ENCODE measurements at places on chromosomes 7 and 10.

GRCh38 chr7:125065001-125065400, 135.4 kb upstream of the POT1 start:
- DNase-seq = no peak

- DNase-seq = no peak
These were observed 212.7 kb downstream of the LRMDA start for GRCh38 chr10:75643944-75644692.

GRCh38 chr7:121547544-121548092, 151.5 kb upstream of the FAM3C start:
- DNase-seq = no peak

DNA sequence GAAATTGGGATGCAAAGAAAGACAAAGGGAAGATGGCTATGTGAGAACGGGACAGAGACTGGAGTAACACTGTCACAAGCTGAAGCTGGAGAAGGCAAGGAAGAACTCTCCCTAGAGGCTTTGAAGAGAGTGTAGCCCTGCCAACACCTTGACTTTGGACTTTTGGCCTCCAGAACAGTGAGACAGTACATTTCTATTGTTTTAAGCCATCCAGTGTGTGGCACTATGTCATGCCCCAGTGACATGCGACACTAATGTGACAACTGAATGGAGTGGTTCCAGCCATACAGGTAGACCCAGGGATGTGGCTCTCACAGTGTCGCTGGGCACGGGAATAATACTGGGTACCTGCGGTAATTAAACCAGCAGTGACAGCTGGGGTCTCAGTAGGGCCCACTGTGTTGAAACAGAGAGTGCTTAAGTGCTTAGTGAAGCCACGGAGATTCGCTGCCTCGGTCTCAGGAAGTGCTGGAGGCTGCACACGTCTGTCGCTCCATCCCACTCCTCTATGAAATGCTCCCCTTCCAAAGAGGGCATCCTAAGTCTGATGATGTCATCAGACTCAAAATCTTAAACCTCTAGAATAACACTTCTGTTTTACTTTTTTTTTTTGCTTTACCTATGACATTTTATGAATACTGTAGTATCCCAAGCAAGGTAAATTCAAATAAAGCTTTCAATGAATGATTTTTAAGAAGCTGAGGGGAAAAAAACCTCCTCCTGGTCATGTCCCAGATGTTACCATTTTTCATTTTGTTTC, 154.6 kb upstream of the RHEB start:
- no peak for DNase-seq

- DNase-seq = no peak
These were observed 7.3 kb upstream of the CABCOCO1 start for GRCh38 chr10:61655335-61655851.

- no peak for DNase-seq
These were observed 33.6 kb downstream of the WASL start for GRCh38 chr7:123715198-123715597.

DNA sequence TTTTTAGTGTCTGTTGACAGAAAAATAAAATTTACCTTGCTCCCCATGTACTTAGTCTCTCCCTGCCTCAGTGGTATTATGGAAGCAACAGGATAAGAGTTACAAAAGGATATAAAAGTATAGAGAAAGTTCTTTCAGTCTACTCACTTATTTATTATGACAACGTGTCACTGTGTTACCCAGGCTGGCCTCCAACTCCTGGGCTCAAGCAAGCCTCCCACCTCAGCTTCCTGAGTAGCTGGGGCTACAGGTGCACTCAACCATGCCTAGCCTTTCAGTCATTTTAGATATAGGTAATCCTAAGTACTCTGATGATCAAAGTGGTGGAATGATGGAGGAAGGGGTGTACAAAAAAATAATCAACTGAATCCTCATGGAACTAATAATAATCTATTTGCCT, 215.2 kb upstream of the MKLN1 start:
- no peak for DNase-seq

DNA sequence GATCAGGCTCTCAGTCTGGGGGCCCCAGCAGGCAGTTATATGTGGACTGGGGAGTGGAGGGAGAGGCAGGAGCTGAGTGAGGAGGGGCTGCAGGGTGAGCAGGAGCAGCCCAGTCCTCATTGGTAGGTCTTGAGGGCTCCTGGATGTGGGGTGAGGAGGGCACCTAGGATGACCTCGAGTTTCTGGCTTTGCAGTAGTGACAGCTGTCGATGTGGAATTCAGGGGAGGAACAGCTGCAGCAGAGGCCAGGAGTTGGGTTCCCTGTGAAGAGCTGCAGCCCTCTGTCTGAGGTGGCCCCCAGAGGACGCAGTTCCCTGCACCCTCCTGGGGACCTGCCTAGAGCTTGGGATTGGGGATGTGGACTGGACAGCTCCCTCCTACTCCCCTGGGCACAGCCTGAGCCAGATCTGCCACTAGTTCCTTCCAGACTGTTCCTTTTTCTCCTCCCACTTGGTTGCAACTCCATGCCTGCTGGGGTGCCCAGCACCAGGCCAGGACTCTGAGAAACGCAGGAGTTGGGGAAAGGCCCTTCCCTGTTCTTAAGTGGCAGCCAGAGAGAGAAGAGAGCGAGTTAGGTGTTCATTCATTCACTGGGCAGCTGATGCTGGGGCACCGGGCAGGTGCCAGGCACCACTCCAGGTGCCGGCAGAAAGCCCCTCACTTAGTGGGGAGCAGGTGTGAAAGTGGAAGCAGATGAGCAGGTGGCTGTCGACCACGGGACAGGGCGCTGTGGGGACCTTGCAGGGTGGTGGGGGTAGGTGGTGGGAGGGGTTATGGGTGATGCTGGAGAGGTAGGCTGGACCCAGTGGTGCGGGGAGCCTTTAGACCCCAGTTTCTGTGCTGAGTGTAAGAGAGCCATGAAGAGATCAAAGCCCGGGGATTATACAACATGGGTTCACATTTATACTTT, 57.9 kb downstream of the PRF1 start:
- no peak for DNase-seq

GRCh38 chr7:139811066-139811465, 18.0 kb upstream of the TBXAS1 start:
- no peak for DNase-seq

GRCh38 chr10:49172061-49172776, 16.0 kb downstream of the TMEM273 start:
- no peak for DNase-seq

DNA sequence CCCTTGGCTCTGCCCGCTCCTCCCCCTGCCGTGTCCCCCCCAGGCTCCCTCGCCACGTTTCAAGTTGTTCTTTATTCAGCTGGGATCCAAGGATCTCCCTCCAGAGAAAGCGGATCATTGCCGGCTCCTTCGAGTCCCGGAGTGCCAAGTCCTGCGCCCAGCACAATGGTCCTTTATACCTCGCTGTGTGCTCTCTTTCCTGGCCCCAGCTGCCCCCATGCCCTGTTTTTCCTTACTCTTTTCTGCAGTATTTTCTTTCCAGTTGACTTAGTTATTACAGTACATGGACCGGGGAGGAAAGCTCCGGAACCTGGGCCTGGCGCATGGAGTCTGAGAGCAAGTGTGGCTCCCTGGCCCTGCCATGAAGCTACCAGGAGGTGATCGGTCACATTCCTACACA, 88.1 kb upstream of the KMT2C start:
- DNase-seq = no peak

GRCh38 chr7:91311839-91312238, 47.6 kb downstream of the FZD1 start:
- no peak for DNase-seq

DNA sequence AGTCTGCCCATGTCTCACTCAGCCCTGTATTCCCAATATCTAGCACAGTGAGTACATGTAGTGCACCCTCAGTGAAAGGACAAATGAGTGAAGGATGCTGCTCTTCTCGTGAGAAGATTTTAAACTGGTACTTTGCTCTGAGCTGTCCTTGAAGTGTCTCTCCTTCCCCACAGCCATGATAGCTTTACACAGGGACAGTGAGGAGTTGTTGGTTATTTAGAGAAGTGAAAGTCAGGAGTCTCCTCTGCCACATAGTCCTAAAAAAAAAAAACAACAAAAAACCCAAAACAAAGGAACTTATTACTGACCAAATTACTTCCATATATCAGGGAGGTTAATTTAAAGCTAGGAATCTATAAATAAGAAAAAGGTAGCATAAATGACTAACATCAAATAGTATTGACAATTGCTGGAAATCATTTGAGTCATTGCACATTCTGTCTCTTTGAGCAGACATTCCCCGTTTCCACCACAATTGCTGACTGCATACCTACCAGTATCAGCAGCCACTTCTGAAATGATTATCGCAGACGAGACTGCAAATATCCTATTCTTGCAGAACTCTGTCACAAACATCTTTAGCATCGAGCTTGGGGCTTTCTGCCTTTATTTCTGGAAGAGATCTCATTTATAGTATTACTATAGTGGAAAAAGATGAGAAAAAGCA, 202.1 kb downstream of the PTEN start:
- DNase-seq = no peak

- DNase-seq = no peak
These were observed 3.2 kb upstream of the OGDH start for GRCh38 chr7:44603193-44603592.

GRCh38 chr7:1550005-1550845, 5.8 kb downstream of the TMEM184A start:
- DNase-seq = no peak

DNA sequence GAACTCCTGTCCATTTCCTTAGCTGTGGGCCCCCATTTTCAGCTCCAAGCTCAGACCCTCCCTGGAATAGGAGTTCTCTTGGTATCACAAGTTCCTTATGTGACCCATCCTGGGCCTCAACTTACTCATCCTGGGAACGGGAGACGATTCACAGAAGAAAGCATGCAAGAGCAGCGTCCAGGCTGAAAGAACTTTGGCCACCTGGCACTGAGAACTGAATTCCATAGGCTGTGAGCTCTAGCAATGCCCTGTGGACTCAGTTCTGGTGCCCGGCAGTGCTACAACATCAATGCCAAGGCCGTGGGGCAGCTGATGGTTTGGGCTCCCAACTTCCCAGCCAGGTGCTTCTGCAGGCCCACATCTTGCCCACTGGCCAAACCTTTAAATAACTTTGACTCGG, 3.9 kb upstream of the CUEDC2 start:
- DNase-seq = no peak

All from brain pericyte (primary cell).